Lung (tissue), 17 donors: ENCODE measurements at places on chromosomes 3 and 15. TPM values are rescaled to one million over a fixed set of nuclear protein-coding genes. Genes with fewer than 3 reads are reported as not detected.

- no peak for DNase-seq
These were observed 2.7 kb upstream of the CSTA start for GRCh38 chr3:122322095-122323075.

- no peak for DNase-seq
These were observed 45.4 kb downstream of the FOXL2 start for GRCh38 chr3:138901567-138901966.

DNA sequence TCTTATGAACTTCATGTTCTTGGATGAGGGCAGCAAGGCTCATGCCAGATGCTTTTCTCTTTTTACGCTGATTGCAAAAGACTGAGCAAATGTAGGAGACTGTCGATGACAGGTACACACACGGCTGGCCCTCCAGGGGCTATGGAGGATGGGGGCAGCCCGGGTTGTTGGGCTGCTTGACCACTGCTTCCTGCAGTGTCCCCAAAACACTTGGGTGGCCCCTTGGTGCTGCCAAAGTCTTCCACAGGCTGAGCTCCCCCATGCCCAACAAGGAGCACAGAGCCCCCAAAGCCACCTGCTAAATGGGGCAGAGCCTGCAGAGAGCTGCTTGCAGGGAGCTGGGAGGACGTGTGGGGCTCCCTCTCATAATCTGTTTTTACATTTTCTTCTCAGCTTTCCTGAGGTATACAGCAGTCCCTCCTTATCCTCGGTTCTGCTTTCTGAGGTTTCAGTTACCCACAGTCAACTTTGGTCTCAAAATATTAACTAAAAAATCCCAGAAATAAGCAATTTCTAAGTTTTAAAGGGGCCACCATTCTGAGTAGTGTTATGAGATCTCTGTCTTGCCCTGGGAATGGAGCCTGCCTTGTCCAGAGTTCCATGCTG is 7.3 kb downstream of the PRR23E start:
- DNase-seq: no peak

- DNase-seq: no peak
These were observed 433.3 kb downstream of the RAP2B start for GRCh38 chr3:153595186-153595815.

GRCh38 chr3:119747357-119747756 is 34.5 kb upstream of the NR1I2 start:
- DNase-seq: no peak

DNA sequence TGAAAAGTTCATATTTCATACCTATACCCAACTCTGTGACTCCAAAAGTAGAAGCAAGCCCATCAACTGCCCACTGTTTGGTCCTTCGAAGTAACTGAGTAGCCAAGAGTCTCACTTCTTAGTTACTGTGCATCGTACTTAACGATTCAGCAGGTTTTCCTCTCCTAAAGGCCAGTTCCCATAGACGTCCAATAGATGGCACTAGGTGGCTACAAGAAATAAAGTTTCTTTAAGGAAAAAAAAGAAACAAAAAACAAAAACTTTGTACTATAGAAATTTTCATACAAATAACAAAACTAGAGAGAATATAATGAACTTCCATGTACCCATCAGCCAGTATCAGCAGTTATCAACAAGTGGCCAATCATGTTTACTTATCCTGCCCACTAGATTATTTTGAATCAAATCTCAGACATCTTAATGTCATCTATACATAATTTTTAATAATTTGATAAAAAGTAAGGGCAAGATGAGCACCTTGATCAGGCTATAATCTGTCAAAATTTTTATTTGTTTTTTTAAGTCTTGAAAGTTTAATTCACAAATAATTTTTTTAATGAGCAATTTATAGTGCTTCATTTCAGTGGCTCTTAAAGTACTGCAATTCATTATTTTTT is 63.8 kb upstream of the ACP3 start:
- DNase-seq: peak; percentile 24

DNA sequence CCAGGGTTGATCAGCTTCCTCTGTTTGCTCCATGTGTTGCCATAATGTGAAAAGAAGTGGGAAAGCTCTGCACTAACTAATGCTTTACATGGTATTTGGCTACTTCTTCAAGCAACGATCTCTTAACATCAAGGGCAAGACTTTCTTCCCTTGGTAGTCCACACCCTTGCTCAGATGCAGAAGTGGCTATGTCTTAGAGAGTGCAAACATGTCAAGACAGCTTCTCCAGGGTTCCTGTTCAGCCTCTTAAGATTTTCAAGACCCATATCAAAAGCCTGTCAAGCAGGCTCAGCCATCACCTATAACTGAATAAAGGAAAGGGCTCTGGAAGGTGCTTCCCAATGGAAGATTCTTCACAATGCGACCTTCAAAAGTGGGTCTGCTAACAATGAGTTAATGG is 64.8 kb upstream of the CSTA start:
- DNase-seq: peak; percentile 4

DNA sequence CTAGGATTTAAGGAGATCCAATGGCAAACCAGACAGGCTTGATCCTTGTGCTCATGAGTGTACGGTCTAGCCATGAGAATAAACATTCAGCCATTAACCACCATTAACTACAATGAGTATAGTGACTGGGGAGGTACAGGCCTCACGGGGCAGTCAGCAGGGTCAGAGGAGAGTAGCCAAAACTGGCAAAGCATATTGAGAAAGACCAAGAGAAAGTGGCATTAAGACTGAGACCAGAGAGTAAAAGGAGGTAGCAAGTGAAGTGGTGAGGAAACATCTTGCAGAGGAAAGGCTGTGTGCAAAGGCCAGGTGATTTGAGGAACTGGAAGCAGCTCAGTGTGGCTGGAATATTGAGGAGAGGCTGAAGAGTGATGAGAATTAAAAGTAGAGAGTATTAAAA is 407.2 kb upstream of the LMCD1 start:
- no peak for DNase-seq

DNA sequence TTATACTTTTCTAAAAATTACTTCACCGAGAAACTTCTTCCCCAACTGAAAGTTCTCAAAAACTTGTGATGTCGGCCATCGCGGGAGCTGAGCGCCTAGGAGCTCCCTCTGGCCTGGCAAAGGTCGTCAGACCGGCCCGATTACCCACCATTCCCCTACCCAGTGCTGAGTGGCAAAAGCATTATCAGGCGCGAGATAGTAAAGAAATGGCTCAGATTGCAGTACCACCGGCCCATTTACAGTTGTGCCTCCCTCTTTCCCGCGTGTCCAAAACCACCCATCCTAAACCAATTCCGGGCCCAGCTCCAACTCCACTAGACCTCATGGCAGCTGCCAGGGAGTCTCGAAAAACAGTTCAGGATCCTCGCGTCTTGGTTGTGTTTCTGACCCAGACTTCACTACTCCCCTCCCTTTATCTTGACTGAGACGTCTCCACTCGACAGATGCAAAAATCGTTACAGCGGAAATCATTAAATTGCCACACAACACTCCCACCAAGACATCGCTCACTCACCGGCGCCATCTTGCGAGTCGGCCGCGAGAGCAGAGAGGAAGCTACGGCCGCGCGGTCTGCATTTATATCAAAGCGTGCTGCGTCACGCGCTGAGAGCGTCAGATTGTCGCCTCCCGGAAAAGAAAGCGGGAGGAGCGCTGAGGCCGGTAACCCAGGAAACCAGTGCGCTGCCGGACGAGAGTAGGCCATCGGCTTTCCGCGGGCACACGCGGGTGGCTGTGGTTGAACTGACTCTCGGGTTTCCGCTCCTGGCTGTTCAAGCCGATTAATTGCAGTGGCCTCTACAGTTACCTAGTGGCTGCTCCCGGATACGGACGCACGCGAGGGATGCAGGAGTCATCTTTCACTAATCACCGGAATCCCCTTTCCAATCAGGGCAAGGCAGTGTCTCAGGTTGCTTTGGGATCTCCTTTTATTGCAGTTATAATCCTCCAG is at the start of gene RPL22L1:
TSS of gene RPL22L1 (minus strand) at position 551 of the 949 bp plus-strand sequence. CDS start at position 523, 28 bp downstream.
- DNase-seq: peak; percentile 98

GRCh38 chr3:9781551-9781950 is 10.7 kb downstream of the TADA3 start:
- no peak for DNase-seq

The CLDN1 gene
- 14.2 TPM for polyA plus RNA-seq

The PGBD4 gene
- polyA plus RNA-seq: 0.63 TPM

The PLA1A gene
- 10.3 TPM for polyA plus RNA-seq

The HRG gene
- not detected for polyA plus RNA-seq
